AG08395 (cell line): ENCODE measurements at places on chromosomes 7 and 10.

DNA sequence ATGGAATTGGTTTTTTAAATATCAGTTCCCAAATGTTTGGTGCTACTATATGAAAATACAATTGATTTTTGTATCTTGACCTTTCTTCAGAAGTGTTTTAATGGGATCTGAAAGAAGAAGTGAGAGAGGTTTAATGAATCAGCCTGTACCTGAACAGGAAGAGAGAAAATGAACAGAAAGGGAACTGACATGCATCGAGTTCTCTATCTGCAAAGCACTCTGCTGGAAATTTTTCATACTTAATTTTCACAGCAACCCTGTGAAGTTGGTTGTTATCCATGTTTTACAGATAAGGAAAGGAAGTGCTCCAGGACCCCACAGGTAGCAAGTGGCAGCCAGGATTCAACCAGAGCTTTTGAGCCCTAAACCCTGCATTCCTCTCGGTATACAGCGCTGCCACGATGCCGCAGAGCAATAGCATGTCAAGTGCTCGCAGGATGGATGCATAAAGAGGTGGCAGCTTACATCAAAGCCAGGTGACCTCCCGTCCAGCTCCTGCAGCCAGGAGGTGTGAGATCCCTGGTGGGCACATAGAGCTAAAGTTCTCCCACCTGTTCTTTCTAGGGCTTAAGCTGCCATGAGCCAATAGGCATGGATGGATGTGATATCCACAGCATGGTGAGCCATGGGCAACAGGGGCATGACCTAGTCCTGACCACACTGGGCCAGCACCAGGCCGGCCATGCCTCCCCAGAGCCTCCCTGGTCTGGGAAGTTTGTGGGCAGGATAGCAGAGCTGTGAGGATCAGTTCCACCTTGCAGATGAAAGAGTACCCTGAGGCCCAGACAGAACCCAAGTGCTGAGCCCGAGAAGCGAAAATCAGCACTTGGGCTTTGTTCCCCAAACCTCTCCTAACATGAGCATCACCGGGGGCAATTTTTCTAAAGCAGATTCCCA, 57.2 kb downstream of the CALML3 start:
- no peak for DNase-seq

DNA sequence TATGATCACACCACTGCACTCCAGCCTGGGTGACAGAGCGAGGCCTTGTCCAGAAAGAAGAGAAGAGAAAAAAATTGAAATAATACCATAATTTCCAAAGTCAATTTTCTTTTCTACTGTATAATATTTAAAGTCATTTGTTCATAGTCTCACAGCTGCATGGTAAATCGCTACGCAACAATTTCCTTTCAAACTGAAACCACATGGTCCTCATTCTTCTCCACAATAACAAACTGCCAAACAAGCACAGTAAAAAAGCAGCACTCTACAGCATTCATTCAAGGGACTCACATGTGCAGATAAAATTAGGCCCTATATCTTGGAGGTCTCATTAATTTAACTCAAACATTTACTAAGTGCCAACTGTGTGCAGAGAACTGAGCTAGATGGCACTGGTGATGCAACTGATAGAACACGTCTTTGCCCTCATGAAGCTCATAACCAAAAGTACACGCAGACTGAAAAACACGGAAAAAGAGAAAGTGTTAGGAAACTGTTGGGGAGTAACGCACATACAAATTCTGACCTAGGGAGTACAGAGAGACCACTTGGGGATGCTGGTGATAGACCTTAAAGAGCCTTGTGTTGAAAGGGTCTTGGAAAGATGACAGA, 68.4 kb upstream of the SRRM3 start:
- DNase-seq: no peak

DNA sequence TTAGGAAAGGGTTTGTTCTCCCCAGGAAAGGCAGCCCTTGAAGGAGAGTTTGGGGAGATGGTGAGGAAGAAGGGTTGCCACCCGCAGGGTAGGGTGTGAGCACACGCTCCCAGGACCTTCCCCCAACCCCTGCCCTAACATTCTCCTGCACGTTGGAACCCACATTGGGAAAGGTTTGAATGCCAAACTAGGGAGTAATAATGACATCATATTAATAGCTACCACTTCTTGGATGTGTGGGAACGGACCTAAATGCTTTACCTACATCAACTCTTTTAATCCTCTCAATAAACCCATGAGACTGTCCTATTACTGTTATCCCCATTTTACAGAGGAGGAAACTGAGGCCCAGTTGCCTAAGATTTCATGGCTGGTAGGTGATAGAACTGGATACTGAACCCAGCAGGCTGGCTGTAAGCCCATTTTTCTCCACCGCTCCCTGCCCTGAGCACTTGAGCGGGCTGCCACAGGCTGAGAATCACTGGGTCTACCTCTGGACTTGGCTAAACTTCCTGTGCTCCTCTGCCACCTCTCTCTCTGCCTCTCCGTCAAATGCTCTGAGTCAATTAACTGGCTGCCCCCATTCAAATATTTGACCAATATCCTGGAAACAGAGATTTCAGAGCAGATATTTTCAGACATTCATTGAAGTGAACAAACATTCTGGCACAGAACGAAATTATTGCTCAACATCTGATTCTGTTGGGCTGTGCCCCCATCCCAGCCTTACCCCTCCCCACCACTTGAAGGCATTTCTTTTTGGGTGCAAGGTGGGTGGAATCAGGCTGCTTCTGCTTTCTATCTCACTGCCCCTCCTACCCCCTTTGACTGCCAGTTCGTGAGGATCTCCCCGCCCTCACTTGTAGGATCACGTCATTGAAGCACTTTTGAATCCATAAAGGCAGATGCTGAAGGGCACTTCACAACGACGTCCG, 129.7 kb downstream of the C10orf105 start:
- DNase-seq: no peak

DNA sequence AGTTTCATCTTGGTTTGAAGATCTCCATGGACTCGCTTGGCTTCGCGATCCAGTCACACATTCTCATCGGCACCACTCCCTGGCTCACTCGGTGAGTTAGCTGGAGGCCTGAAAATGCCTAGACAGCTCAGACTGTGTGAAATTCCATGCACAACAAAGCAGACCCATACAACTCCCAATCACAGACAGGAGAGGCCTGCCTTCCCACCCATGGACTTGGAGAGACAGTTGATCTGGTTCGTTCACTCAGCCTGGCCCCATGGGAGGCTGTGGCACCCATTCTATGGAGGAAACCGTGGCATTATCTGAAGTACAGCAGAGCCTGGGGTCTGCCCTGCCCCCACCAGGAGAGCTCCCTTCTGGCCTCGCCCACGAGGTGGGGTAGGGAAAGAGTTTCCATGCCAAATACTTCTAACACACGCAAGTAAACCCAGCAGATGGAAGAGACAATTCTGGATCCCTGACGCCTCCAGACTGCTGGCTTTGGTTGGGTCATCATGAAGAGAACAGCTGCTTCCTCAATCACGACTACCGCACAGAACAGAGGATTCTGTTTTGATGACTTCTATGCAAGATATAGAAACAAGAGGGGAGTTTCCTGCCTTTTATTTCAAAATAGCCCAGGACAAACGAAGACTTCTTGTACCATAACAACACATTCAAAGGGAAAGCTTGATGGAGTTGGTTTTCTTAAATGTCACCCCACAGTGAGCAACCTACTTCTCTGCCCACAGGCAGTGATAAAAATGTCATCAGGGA, 15.9 kb downstream of the FAM53B start:
- no peak for DNase-seq

DNA sequence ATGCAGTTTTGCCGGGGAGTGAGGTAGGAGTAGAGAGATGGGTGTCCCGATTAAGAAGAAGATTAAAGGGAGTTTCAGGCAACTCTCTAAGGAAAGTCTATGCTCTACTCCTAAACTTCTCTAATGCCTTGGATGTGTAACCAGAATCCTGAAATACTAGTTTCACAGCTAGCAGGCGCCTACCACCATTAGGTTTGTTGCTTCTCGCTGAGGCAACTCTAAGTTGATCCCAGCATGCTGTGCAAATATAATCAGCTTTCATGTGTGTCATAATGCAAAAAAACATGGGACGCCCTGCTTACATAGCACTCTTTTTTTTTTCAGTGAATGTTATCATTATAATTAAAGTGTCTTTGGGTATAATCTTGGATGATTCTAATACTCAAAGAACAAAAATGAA, 50.4 kb upstream of the FAM3C start:
- no peak for DNase-seq
